Smooth muscle cell of the brain vasculature (primary cell): ENCODE measurements at places on chromosomes 2 and 18.
A peak's percentile ranks its signal among the peaks of the same experiment; 100 is the strongest.

DNA sequence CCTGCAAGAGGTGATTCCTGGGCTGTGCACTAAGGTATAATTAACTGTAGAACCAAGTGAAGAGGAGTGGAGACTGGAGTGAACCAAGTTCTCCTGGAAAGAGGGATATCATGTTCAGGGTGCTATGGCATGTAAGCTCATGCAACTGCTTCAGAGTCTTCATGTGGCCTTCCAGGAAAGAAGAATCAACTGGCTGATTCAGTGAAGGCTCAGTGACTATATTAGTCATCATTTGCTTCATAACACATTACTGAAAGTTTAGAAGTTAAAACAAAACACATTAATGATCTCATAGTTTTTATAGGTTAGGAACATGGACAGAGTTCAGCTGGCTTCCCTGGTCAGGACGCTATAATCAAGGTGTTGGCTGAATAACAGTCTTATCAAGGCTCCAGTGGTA lies 1200.8 kb upstream of the GYPC start:
- DNase-seq: no peak

DNA sequence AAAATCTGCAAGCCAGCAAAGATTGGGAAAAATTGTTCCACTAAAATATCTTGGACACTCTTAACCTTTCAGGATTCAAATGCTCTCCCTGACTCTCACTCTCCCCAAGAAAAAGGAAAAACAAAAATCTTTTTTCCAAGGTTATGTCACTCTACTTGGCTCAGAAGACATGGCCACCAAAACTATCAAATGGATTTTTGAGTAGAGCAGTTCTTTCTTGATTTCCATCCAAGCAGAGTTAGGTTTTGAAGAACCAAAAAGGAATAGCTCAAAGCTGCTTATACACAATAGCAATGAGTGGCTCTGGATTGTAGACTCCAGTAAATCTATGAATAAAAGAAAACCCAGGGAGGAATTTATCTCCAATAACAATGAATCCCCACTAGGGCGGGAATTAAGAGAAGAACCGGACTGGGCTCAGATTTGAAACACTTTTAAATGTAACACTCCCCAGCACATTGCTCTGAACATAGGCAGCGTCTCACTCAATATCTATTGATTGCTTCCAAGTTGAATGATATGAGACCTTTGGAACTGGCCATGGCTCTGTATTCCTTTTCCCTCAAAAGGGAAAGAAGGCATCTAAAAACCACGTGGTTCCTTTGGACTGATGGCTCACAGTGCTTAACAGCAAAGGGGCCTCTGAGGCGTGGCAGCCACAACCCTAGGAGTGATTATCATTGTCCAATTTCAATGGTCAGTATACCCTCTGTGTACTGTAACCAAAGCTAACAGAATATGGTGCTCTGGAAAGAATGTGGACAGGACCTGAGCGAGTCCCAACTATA lies 68.3 kb downstream of the SPRED2 start:
- no peak for DNase-seq

DNA sequence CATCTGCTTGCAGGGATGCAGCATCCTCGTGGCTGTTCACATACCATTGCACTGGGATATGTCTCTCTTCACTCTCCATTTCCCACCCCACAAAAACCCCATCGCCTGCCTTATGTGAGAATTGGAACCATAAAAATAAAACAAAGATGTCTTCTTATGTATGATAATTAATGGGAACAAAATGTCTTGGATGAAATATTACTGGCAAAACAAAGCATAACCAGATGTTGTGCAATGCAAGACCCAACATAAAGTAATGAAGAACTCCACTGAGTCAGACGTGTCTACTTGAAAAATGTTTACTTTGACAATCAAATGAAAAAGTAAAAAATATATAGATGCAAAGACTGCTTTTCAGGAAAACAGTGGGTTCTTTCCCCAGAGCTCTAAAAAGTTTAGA lies 611.3 kb upstream of the SYT4 start:
- DNase-seq: no peak

GRCh38 chr2:24469148-24469650 lies 21.9 kb upstream of the NCOA1 start:
- no peak for DNase-seq

DNA sequence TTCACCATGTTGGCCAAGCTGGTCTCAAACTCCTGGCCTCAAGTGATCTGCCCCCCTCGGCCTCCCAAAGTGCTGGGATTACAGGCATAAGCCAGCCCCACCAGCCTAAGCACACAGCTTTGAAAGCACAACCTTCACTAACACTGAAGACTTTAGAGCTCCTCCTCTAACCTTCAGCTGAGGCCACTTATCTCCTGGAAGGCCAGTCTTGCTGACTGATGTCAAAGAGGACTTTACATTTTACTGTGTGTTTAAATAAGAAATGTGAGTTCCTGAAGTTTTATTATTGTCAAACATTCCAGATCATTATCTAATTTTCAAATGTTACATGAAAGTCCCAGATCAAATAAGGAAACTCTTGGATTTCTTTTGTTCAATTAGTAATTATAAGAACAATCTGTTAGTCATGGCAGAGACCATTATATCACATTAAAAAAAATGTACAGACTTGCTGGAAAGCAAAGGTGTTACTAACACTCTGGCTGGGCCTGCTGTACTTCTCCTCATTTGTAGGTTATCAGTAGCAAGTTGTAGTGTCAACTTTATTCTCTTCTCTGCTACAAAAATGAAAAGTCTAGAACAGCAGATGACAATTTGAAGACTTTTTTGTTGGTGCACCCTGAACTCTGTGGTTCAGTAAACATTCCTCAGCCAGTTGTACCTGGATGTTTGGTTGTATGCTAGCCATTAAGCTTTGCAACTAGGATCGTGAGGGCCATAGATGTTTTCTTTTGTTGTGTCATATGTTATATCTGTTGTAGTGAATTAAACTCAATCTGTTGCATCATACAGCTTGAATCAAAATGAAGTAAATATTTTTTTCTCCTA lies 80.0 kb downstream of the AOX1 start:
- no peak for DNase-seq

DNA sequence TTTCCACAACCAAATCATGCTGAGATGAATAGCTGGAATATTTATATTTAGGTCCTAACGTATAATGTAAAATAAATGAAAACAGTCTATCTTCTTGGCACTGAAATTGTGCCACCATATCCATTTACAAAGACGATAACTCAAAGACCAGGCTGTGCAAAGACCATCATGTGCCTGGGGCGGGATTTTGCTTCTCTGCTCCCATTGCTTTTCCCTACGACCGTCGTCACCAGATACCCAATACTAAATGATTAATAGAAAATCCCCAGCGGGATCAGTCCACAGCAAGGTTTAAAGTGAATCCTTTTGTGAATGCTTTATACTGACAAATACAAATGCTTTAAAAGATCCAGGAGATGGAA lies 194.3 kb upstream of the ARL4C start:
- no peak for DNase-seq

GRCh38 chr2:14560716-14561115 lies 71.8 kb upstream of the LRATD1 start:
- DNase-seq: no peak

GRCh38 chr18:33578518-33579348 lies 714 bp downstream of the ASXL3 start:
- no peak for DNase-seq

- no peak for DNase-seq
Observed at GRCh38 chr18:24500766-24501165, 40.3 kb downstream of the HRH4 start.

- DNase-seq: no peak
Observed at GRCh38 chr2:127162261-127163089, 55.5 kb upstream of the BIN1 start.

DNA sequence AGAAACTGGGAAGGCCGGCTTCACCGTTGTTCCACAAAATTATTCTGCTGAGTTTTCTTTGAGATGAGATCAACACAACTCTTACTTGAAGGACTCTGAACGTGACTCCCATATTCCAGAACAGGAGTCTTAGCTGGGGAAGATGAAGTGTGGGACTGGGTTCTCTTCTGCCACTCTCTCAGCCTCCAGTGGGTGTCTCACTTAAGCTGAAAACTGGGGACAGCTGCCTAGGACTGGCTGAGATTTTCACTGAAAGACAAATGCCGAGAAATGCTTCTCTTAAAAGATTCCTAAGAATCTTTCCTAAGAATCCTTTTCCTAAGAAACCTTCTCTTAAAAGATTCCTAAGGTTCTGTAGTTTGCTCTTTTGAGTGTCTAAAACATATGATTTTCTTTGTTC lies 156.6 kb upstream of the LHCGR start:
- no peak for DNase-seq

DNA sequence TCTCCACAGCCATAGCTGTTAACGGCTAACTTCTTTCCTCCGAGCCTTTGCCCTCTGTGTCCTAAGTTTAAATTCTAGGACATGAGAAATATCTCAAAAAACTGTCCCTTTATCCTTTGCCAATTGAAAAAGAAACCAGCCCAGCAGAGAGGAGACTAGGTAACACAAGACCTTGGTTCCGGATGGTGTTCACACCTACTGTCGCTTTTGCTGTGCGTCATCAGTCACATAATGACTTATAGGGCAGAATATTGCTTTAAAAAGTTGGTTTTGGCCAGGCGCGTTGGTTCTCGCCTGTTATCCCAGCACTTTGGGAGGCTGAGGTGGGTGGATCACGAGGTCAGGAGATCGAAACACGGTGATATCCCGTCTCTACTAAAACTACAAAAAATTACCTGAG lies 66.2 kb downstream of the SP3 start:
- DNase-seq: no peak

GRCh38 chr18:9861933-9862332 lies 23.8 kb upstream of the TXNDC2 start:
- no peak for DNase-seq

GRCh38 chr2:30208453-30208852 lies 22.9 kb upstream of the LBH start:
- DNase-seq: peak; percentile 66

DNA sequence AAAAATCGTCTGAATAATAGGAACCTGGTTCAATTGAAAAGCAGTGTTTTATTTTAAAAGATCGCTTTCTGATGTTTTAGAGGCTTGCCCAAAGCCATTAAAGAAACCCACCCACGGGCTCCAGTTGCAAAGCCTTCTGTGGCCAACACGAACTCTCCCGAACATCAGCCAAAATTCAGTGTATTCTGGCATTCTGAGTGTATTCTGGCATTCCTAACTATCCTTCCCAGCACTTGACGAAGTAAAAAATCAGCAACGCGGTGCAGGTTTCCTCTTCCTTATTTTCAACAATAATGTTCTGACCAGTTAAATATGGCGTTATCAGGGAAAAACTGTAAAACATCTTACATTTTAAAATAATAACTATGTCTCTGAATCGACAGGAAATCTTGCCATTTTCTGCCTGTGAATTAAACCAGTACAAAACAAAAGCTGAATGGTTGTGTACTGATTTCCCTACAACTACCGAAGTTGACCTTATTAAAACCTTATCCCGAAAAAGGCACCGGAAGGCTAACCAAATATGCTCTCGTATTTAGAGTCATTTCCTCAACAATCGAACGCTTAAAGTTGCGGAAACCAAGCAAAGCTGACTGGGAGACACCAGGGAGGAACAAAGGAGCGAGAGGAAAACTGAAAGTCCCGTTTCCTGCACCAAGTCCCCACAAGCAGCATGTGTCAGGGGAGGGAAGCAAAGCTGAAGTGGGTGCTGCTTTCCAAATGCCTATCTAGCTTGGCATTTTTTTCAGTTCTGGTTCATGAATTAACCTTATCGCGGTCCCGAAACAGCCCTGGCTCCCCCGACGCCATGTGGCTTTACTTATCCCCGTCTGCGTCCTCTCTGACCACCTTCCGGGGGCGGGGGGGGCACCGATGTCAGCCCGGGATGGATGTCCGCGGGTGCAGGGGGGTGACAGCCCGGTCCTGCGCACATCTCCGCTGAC lies 44.3 kb downstream of the ZNF516 start:
- DNase-seq: no peak

DNA sequence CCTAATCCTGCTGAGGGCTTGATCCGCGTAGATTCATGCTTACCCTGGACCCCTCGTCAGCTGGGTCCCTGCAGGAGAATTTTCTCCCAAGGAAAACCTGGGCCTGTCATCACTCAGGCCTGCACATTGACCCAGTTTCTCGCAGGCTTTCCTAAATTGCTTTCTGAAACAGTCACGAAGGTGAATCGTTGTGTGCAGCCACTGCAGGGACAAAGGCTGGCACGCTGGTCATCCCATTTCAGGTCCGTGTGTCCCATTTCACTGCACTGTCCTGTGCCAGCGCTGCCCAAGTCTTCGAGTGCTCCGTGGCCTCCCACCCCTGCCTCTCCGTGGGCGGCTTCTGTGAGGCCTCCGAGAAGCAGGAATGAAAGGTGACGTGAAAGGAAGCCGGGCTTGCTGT lies 62.8 kb upstream of the YWHAQ start:
- DNase-seq: no peak

DNA sequence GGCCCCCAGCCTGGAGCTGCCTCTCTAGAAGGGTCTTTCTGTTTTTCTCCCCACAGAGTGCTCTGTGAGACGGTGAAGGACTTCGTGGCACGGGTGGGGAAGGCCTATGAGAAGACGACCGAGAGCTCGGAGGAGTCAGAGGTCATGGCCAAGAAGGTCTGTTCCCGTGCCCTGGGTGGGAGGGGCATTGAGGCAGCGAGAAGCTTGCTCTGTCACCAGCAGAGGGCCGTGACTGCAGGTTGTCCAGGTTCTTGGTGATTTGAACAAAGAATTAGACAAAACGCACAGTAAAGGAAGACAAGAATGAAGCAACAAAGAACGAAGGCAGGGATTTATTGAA lies 93.9 kb downstream of the DGKD start:
- no peak for DNase-seq

DNA sequence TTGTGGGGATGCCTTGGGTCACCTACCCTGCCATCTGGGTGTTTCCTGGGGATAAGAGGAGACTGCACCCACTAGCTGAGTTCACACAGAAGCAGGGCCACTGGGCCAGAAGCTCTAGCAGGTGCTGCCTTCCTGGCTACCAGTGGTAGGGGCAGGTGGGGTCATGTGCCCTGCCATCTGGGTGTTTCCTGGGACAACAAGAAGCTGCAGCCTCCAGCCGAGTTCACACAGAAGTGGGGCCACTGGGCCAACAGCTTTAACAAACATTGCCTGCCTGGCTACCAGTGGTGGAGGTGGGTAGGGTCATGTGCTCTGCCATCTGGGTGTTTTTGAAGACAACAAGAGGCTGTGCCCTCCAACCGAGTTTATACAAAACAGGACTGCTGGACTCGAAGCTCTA lies 282.2 kb upstream of the SYT4 start:
- DNase-seq: no peak

- no peak for DNase-seq
Observed at GRCh38 chr2:177639262-177639914, 246.8 kb downstream of the AGPS start.

GRCh38 chr2:223477318-223477717 lies 124.8 kb downstream of the SCG2 start:
- no peak for DNase-seq

GRCh38 chr2:218812861-218813260 lies 18.7 kb downstream of the PRKAG3 start:
- no peak for DNase-seq
